CD4-positive, alpha-beta T cell treated with Interleukin-6 at 100 ng/mL for 8 hours (primary cell): ENCODE measurements at places on chromosomes 2 and 18.

DNA sequence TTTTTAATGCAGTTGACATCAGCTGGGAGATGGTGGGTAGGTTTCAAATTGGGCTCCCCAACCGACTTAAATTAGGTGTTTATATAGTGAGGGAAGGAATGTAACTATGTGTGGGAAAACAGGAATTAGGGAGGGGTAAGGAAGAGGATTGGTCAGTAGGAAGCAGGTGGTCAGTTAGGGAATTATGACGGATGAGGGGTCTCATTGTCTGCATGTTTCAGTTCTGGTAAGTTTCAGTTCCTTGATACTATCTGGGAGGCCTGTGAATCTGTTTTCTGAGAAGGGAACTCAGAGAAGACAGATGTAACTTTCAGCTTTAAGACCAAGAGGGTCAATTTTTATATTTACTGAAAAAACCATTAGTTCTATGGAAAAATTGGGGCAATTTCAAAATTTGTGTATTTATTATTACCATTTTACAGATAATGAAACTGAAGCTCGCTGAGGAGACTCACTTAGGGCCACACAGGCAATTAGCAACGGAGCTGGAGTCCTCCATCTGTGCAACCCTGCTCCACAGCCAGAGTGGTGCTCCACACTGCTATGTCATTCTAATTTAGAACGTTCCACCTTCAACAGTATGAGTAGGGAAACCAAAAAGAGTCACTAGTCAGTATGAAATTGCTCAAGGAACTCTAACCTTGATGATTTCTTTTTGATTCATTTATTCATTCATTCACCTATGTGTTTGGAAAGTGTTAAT lies 36.0 kb upstream of the CCDC195 start:
- no peak for DNase-seq

DNA sequence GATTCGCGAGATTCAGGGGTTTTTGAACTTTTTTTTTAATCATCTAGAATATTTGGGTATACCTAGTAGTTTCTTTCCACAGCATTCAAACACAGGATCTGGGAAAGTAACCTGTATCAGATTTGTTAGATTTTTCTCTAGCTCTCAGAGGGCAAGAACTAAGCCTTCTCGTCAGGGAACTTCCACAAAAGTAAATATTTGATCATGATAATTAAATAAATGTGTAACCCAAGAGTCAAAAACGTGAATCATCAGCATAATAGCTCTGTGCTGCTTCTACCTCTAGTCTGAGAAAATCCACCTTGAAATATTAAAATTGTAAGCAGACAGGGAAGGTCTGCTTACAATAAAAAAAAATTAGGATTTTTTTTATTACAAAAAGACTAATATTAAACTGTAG lies 225.7 kb upstream of the SPOPL start:
- DNase-seq = no peak

DNA sequence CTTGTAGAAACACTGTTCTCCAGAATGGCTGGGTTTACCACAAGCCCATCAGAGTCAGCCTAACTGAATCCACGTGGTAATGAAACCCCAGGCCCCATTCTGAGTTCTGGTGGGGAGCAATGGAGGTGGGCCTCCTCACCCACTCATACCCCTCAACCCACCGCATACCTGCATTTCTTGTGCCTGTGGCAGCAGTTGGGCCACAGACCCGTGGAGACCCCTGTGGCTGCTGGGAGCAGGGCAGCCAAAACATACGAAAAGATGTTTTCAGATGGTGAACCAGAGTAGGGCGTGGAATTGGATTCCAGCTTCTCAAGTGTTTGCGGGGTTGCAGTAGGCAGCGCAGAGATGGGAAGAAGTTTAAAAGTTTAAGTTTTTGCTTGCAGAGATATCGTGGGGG lies 51.0 kb downstream of the ITGA6 start:
- no peak for DNase-seq

- DNase-seq = no peak
Observed at GRCh38 chr2:73070643-73071359, 711 bp downstream of the SFXN5 start.

- DNase-seq = no peak
Observed at GRCh38 chr2:229257985-229258384, 13.1 kb downstream of the PID1 start.

DNA sequence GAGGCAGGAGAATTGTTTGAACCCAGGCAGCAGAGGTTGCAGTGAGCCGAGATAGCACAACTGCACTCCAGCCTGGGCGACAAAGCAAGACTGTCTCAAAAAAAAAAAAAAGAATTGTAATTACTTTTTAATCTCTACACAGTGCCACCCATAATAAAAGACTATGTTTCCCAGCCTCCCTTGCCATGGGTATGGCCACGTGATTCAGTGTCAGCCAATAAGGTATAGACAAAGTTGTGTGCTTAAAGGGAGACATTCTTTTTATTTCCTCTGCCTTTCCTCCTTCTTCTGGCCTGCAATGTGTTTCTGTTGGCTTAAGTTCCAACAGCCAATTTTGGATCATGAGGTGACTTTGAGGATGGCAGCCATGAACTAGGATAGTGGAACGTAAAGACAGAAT lies 406.9 kb downstream of the LNPK start:
- no peak for DNase-seq

- DNase-seq = no peak
Observed at GRCh38 chr2:234920836-234921235, 31.0 kb upstream of the SH3BP4 start.

GRCh38 chr2:85712849-85713612 lies 18.9 kb downstream of the GNLY start:
- DNase-seq = no peak

DNA sequence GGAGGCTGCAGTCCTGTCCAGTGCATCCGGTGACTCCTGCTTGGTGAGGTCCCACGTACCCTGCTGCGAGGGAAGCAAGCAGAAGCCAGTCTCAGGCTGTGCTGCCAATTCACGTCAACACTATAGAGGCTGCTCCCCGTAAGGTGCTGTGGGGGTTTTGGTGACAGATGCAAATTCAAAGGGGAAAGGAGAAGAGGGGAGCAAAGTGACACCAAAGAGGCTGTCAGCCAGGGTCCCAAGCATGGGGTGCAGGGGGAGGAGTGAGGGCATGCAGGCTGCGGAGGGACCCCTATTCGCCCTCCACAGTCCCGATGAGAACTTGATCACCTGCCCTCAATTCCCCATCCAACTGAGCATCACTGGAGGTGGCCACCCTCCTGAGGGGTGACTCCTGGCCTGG lies 179.4 kb upstream of the HS6ST1 start:
- no peak for DNase-seq

DNA sequence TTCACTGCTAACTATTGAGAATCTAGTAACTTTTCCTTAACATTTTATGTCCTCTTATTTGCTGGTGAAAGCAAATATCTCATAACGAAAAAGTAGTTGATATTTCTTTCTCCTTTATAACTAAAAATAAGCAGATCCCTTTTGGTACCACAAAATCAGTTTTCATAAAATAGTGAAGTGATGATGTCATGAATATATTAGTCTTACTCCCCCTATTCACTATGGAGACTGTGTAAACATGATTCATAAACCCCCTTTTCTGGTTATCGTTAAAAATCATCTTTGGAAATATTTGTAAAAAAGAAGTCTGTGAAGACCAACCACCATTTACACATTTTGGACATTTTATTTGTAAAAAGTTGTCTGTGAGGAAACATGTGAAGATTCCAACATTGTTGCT lies 734.9 kb downstream of the NUP35 start:
- no peak for DNase-seq

- no peak for DNase-seq
Observed at GRCh38 chr2:55245411-55245810, 12.9 kb downstream of the RPS27A start.

DNA sequence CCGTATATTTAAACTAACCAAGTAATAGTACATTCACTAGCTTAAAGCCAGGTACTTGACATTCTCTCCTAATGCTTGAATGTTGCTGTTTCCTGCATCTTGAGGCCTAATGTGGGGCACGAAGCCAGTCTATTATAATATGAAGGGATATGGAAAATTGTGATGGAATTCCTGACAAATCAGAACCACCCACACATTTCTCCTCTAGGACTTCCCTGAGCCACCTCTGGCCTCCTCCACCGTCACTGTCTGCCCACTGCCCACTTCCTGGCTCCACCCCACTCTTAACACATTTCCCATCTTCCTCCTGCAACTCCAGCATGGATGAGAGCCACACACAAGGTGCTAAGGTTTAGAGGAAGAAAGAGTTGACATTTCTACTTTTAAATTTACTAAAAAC lies 19.0 kb upstream of the INO80C start:
- DNase-seq = no peak

DNA sequence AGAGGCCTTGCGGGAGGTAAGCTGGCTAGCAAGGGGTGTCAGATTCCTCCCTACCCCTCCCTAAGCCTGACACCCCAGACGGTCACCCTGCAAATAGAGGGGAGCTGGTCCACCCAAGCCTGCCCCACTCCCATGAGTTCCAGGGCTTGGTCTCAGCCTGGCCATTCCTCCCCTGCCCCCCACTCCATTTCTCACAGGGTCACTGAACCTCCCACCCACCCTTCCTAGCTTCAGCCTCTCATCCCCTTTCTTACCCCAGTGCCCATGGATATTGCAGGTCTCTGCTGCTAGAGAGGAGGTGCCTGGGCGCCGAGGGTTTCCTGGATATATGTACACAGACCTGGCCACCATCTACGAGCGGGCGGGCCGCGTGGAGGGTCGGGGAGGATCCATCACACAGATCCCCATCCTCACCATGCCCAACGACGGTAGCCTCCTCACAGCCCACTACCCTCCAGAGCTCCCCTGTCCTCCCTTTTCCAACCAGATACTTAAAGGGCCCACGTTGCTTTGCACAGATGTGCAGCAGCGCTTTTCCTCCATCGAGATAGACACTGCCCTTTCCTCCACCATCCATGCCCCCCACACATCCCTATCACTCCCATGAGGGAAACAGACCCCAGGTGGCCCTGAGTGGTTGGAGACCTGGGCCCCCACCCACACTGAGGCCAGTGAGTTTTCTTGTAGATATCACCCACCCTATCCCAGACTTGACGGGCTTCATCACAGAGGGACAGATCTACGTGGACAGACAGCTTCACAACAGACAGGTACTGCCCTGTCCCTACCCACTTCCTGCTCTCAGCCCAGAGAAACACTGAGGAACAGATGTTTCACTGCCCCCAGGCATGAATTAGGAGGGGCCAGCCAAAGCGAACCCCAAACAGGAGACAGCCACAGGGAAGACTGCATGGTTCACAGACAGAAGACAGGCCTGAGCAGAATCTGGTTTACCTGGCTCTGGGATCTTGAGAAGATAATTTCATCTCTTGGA lies 15.2 kb upstream of the ANKRD53 start:
- DNase-seq = no peak

- no peak for DNase-seq
Observed at GRCh38 chr2:119366161-119366648, 429 bp downstream of the C2orf76 start.

- DNase-seq = no peak
Observed at GRCh38 chr2:39470580-39470979, 33.5 kb upstream of the MAP4K3 start.

DNA sequence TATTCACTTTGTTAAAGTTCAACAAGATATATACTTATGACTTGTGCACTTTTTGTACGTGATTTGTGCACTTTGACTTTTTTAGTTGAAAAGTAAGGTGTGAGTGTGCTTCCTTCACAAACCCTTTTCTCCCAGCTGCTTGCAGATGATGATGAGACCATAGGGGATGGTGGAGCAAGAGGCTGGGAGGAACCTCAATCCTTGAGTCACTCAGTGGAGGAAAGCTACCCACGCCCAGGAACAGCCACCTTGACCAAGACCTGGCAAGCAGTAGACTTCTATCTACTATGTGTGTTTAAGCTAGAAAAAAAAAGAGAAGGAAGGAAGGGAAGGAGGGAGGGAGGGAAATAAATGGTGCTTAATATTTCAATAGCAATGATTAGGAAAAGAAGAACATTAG lies 25.2 kb upstream of the TAF1B start:
- DNase-seq = no peak

- no peak for DNase-seq
Observed at GRCh38 chr2:32918774-32919173, 28.0 kb upstream of the LTBP1 start.

GRCh38 chr2:119541476-119541875 lies 2.8 kb upstream of the CFAP221 start:
- DNase-seq = no peak

- DNase-seq = no peak
Observed at GRCh38 chr2:127348426-127349000, 39.3 kb downstream of the MAP3K2 start.

DNA sequence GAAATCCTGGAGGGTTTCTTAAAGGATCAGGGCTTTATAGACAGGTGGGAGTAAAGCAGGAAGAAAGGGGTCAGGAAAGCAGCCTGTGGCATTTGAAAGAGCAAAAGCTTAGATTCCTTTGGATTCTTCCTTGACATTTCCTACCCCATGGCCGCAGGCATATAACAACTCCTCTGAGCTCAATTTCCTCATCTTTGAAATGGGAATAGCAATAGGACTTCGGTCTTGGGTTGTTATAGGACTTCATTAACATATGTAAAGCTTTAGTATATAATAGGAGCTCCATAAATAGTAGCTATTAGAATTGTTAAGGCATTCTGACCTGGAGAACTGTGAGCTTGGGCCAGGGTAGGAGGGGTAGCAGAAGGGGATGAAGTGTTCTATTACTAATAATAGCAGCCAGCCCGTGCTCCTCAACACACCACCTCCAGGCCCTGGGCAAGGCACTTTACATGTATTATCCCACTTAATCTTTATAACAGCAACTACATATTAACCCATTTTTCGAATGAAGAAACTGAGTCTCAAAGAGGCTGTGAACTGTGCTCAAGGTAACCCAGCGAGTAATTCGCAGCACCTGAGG lies 10.6 kb downstream of the ZFP36L2 start:
- no peak for DNase-seq

GRCh38 chr2:95007031-95007609 lies 18.4 kb upstream of the MAL start:
- DNase-seq = no peak

DNA sequence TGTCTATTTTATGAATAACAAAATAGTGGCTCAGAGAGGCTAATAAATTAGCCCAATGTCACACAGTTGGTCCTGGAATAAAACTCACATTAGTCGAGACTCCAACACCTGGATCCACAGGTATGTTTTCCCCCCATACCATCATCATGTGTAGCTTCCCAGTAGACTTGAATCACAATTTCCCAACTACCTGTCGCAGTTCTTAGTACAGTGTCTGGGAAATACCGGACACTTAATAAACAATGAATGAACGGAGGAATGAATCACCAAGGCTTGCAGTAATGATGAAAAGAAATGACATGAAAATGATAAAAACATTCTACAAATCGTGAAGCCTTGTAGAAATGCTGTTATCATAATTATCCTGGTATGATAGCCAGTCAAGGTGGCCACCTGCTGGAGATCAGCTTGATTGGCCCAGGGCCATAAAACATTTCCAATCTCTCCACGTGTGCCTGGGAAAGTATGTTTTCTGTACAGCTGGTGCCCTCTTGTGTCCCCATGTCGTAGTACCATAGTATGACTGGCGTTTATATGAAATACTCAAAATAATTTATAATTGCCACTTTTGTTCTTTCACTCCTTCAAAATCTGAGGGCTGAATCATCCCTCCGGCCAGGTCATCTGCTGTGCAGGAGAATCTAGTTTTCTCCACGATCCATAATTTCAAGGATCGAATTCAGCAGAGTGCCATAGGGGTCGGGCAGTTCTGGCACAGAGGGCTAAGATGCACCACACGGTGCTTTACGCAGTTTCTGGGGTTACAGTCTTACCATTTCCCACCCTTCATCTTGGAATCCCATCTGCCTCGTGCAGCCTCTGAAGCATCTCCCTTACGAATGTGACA lies 95.4 kb downstream of the LAMA1 start:
- no peak for DNase-seq
